ENCODE measurements at places on chromosomes 4 and X.
A peak's percentile ranks its signal among the peaks of the same experiment; 100 is the strongest.

DNA sequence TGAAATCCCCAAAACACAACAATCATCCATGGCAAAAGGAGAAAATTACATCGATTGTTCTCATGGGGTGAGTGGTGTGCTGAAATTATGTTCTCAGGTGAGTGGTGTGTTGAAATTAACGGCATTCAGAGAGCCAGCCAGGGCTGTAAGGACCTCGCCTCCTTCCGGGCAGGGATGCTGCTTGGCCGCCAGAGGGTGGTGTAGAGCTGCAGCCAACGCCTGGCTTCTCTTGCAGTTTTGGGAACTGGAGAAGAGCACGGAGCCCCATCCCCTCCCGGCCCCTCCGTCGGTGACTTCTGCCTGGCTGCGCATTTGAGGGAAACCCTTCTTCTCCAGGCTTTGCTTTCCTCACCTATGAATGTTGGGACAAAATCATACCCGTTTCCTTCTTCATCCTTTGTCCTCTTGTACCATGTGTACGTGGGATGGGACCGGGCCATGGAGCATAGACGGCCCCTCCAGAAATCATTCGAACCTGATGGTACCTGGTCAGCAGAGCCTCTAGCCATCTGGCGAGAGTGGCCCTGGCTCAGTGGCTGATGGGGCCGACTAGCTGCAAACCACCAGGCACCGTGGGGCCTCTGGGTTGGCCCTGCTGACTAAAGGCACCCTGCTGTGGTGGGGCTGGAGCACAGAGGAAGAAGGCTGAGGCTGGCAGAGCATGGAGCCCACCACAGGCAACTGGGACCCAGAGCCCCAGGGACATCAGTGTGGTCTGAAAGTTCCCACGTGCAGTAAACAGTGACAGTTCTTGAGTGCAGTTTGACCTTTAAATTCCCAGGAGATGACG is 28.4 kb downstream of the TRMT44 start:
- DNase-seq, result peak; percentile 79

DNA sequence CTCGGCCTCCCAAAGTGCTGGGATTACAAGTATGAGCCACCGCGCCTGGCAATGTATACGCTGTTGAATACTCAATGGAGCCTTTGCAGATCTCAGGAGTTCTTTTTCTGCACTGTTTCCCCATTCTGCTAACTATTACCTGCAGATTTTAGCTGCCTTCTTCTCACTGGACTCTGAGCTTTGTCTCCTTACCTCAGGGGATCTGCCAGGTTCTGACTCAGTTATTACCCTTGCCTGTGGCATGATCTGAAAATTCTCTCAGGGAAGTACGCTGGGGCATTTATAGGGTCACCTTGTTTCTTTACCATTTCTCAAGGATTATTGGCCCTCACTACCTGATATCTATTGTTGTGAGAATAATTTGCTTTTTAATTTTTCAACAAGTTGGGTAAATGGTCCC is 56.6 kb upstream of the MAGED1 start:
- no peak for DNase-seq

GRCh38 chr4:186887291-186887700 is 163.6 kb upstream of the FAT1 start:
- DNase-seq, result no peak

GRCh38 chrX:110924871-110925270 is 129.3 kb upstream of the CHRDL1 start:
- no peak for DNase-seq

- no peak for DNase-seq
Observed at GRCh38 chr4:104492183-104492771, 2.4 kb downstream of the CXXC4 start.
